Stimulated activated CD8-positive, alpha-beta memory T cell treated with anti-CD3 and anti-CD28 coated beads, Interleukin-7, amount 100 ng/mL, for 1 hour (primary cell): ENCODE measurements at places on chromosomes 2 and 18.
A peak's percentile ranks its signal among the peaks of the same experiment; 100 is the strongest.

GRCh38 chr2:128496700-128497099 lies 178.0 kb upstream of the HS6ST1 start:
- no peak for DNase-seq

- no peak for DNase-seq
Observed at GRCh38 chr2:192030856-192031255, 163.9 kb downstream of the TMEFF2 start.

DNA sequence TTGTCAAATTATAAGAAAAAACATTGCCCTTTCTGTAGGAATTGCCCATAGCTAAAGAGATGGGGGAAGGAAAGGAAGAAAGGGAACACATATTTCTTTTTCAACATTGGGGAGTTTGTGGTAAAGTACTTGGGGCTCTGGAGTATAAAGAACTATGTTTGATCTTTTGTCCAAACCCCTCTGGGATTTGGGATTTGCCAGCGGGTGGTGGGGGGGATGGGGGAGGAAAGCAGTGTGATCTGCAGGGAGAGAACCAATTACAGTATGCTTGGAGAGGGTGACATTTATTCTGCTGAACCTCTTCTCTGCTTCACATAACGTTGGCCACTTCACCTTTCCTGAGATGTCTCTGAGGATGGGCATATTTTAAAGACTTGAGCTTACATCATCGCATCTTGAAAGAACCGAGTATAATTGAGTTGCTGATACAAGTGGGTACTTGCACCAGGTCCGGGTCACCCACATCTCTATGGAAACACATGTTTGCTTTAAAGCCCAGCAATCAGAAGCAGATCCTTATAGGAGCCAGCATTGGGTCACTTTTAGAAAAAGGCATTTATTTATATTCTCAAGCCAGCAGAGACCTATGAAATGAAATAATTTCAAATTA lies 73.1 kb downstream of the SPATS2L start:
- DNase-seq: no peak

GRCh38 chr18:23291456-23292205 lies 156.3 kb downstream of the CABLES1 start:
- no peak for DNase-seq

- DNase-seq: no peak
Observed at GRCh38 chr18:74832381-74832780, 234.7 kb downstream of the ZNF407 start.

DNA sequence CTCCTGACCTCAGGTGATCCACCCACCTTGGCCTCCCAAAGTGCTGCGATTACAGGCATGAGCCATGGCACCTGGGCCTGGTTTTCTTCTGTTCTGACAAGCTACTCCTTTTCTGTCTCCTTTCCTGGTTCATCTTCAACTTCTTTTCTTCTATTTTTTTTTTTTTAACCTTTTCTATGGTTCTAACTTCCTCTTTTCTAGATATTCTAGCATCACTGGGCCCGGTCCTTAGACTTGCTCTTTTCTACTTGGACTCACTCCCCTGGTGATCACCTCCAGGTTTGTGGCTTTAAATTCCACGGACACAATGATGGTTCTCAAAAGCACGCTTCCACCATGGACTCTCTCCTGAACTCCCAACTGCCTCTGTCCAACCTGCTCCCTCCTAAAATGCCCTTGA lies 2.0 kb downstream of the EIF2AK2 start:
- DNase-seq: no peak

GRCh38 chr18:21179590-21180220 lies 62.3 kb upstream of the GREB1L start:
- peak; percentile 13 for DNase-seq

- no peak for DNase-seq
Observed at GRCh38 chr2:173395567-173396351, 41.1 kb downstream of the CDCA7 start.

GRCh38 chr2:189393440-189394111 lies 47.7 kb upstream of the WDR75 start:
- DNase-seq: no peak

- DNase-seq: no peak
Observed at GRCh38 chr2:88903749-88904353, 212.4 kb downstream of the RPIA start.

DNA sequence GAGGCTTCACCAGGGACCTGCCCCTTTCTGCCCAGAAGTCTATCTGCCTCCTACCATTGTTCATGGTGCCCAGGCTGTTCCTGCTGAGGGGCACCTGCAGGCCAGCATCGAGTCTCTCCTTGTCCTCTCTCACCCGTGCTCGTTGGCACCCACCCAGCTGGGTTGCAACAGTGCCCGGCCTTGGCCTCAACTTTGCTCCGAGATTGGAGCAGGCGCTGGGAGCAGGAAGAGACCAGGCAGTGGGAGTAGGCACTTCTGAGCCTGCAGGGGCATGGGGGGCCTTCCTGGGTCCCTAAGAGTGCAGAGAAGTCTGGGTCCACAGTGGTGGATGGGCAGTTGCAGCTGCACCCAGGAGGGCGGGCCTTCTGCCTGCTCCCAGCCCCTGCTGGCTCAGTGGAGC lies 75.6 kb downstream of the NCOA1 start:
- no peak for DNase-seq

DNA sequence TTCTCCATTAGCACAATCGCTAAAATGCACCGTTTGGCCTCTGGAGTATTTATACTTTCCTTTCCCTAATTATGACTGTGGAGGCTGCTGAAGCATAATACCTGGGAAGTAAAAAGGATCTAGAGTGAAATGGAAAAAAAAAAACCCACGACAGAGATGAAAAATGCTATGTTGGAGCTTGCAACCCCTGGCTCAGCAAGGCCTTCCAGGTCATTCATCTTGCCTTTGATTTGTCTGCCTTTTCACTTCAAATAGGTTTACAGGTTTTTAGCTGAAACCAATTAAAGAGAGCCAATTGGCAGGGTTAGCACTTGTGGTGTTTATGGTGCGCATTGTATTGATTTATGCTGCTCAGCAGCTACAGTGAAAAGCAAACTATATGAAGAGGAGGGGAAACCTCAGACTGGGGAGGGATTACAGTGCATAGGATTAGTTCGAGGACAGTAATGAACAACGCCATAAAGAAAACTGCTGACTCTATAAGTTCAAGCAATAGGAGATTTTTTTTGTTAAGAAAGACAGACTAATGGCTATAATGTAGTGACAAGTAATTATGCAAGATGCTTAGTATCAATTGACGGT lies 347.9 kb downstream of the MEIS1 start:
- no peak for DNase-seq

DNA sequence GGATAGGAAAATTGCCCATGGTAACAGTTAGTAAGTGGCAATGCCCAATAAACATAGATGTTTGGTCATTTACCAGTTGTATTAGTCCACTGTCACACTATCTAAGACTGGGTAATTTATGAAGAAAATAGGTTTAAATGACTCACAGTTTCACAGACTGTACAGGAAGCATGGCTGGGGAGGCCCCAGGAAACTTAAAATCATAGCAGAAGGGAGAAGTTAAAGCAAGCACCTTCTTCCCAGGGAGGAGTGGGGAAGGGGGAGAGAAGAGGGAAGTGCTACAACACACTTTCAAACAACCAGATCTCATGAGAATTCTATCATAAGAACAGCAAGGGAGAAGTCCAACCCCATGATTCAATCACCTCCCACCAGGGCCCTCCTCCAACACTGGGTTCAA lies 23.4 kb downstream of the NR4A2 start:
- DNase-seq: no peak

DNA sequence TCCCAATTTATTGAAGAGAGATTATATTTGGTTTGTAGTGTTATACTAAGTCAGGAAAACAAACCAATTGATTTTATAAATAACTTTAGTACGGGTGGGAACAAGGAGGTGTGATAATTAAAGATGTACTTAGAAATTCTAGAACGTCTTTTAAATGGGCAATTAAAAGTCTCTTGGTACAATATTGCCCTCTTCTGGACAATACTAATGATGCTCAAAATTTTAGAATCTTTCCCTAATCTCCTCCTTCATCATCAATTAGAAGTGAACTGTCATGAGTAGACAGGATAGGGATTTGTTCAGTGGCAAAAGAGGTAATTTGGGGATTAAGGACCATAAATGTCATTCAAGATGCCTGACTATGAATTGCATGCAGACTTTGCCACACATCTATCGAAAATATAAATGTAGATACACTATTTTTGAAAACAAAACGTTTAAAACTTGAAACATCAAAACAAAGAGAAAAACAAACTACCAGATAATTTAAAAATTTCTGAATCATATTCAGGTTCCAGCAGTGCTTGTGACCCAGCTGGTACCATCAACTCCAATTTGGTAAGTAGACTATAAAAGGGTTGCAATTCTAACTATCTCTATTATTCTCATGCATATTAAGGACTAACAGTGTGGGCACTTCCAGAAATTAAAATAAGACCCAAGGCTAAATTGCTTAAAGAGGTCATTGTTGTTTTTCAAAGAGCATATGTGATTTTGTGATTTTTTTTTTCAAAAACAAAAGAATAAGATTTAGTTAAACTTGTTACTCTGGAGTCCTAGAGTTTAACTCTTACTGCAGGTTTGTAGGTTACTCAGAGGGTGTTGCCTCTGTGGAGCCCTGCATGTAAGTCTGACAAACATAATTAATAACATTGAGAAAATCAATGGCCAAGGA lies 123.5 kb downstream of the LAMA3 start:
- no peak for DNase-seq

DNA sequence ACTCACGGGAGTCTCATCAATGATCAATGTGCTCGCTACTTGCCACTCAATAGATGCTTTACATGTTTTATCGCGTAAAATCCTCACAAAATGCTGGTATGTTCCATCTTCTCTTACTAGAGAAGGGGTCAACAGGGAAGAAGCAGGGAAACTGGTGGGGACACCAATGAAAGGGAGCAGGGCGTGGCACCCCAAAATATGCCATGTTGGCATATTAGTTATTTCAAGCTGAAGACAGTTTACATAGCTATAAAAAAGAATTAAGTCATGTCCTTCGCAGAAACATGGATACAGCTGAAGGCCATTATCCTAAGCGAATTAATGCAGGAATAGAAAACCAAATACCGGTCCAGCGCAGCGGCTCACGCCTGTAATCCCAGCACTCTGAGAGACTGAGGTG lies 8.1 kb upstream of the ZNF236 start:
- DNase-seq: no peak
